ENCODE measurements at places on chromosomes 12 and 14.

DNA sequence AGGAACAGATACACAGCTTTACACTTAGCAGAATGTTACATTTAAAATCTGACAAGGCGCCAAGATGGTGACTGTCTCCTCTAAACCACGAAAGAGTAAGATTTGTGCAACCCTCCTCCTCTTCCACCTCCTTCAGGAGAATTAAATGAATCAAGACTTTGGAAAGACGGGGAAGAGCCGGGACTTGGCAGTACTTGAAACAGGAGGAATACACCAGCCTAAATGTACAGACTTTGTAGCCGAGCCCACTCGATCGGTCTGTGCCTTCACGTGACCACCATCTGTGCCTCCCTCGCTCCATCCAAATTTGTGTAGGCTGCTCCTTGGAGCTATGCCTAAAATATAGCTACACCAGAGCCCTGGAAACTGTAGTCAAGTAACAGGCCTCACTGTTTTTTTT lies 38.3 kb downstream of the SSPN start:
- peak; percentile 60 for DNase-seq

- no peak for DNase-seq
These were observed 39.2 kb upstream of the DYNC1H1 start for GRCh38 chr14:101925152-101925551.

GRCh38 chr14:75138492-75138891 lies 11.6 kb upstream of the NEK9 start:
- no peak for DNase-seq

GRCh38 chr14:59688224-59689170 lies 111.9 kb upstream of the CCDC175 start:
- no peak for DNase-seq

- no peak for DNase-seq
These were observed 45.4 kb upstream of the USP15 start for GRCh38 chr12:62214846-62215245.

DNA sequence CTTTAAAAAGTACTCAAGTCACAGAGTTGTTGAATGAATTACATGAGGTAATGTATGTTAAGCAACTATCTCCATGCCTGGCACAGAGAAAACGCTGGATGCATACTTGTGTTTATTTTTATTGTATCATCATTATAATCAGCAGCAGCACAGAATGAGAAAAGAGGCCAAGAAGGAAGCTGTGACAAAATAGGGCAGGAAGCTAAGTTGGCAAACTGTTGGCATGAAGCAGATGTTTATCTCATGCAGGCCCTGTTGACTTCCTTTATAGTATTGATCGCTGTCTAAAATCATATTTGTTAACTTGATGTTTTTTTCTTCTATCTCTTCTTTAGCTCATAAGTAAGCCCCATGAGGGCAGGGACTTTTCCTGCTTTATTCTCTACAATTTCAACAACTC lies 466.6 kb downstream of the TRHDE start:
- no peak for DNase-seq

DNA sequence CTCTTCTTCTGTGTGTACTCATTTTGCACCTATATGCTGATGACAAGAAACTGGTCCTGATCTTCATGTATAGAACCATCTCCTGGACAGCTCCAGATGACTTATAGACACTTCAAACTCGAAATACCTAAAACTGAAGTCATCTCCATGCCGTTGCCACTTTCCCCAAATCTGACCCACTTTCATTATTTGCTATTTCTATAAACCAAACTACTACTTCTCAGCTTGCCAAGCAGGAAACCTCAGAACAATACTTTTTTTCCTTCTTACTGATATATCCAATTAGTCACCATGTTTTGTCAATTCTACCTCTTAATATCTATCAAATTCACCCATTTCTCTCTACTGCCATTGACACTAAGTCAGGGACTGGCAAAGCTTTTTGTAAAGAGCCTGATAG lies 14.8 kb downstream of the SGPP1 start:
- DNase-seq, result no peak

DNA sequence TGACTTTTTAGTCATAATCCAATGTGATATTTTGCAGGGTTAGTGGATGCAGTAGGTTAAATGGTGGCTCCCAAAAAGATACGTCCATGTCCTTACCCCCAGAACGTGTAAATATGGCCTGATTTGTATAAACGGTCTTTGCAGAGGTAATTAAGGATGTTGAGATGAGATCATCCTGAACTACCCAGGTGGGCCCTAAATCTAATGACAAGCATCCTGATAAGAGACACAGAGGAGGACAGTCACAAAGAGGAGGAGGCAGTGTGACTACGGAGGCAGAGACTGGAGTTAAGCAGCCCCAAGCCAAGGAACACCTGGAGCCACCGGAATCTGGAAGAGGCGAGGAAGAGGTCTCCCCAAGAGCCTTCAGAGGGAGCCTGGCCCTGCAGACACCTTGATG lies 293.4 kb downstream of the ZFP36L1 start:
- no peak for DNase-seq

DNA sequence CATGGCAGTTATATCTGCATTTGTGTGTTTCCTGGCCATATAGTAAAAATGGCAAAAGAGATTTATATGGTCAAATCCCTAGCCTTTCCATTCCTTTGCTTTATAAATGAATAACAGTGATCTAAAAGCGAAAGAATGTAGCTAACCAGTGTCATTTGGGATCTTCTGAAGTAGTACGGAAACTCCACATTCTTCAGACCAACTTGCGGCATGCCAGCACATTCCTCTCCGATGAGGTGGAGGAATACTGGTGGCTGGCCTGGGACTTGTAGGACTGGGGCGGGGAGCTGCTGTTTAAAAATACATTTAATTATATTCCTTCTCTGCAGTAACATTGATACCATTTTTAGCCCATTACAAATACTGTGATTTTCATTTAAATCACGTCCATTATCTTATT lies 85.3 kb downstream of the SAMD4A start:
- peak; percentile 86 for DNase-seq

GRCh38 chr12:79006306-79006705 lies 141.7 kb downstream of the SYT1 start:
- no peak for DNase-seq

DNA sequence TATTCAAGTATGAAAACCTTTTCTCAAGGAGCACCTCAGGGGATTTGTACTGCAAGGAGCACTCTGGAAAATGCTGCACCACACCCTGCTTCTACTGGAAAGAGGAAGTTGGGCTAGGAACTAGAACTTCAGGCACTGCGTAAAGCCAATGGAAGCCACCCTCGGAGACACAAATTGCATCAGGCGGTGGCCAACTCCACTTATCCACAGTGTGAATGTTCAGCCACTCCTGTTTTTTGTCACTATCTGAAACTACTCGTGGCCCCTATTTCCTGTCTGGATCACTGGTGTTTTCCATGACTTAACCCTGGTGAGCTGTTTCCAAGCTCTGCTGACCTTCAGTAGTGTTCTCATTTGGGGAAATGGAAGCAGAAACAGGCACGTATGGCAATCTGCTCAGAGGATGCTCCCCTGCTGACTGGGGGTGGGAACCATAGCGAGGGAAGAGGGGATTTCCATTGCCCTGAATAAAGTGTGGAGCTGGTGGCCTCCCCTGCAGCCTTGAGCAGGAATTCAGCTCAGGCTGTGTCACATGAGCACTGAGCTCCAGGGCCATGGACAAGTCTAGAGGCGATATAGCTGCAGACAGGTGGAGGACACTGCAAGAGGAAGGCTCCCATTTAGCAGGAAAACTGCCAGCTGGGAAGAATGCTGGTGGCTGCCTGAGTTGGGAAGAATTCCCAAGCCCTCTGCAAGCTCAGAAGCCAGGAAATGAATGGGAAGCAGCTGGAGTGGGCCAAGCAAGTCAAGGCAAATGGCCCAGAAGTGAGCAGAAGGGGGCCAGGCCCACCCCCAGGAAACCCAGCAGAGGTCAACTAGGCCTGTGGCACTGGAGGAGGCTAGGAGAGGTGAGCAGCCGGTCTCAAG lies 50.5 kb upstream of the RAP1B start:
- DNase-seq, result no peak

- peak; percentile 51 for DNase-seq
These were observed 2.1 kb downstream of the WNK1 start for GRCh38 chr12:754473-754820.

DNA sequence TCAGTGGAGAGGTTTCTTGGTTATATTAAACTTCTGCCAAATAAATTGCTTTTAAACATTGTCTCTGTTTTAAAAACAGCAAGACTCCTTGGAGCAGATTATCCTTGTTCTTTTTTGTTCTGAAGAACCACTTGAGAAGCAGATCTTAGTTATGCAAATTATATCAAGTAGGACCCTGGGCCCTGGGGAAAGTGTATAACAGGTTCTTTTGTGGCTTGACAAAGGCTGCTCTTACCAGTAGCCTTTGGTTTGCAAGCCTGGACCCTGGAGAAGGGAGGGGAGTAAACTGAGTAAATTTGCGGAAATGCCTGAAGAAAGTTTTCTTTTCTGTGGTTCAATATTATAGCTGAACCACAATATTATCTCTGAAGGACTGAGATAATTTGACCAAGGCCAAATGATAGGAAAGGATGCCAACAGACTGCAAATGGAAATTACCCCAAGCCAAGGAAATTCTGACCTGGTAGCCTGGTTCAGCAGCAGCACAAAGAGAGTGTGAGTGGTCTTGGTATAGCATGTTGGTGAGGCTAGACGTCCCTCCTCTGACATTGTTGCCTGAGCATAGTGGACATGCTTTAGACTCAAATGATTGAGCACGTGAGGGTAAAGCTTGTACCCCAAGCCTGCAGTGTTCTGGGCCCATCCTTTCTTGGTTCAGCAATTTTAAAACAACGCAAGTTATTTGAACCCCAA lies 30.4 kb upstream of the SIX1 start:
- DNase-seq, result no peak

- peak; percentile 37 for DNase-seq
These were observed 2.6 kb downstream of the NKX2-1 start for GRCh38 chr14:36517242-36518030.

DNA sequence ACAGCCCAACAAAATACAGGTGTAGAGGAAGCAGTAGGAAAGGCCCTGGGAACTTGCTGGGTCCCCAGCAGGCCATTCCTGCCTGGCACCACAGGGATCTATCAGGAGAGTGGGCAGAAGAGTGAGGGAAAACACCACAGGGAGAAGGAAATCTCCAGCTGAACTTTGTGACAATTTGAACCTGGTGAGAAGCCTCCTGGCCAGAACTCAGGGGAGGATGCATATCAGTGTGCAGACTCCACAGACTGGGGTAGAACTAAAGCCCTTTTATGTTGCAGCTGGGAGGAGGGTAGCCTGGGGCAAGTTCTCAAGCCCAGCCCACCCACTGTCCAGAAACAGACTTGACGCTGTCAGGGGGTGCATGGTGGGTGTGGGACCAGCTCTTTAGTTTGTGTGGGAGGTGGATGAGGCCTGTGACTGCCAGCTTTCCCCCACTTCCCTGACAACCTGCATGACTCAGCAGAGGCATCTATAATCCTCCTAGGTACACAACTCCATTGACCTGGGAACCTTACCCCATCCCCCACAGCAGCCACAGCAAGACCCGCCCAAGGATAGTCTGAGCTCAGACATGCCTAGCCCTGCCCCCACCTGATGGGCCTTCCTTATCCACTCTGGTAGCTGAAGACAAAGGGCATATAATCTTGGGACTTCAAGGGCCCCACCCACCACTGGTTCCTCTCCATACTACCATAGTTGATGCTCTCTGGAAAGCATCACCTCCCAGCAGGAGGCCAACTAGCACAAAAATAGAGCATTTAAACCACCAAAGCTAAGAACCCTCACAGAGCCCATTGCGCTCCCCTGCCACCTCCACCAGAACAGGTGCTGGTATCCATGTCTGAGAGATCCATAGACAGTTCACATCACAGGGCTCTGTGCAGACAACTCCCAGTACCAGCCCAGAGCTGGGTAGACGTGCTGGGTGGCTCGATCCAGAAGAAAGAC lies 28.9 kb downstream of the PNN start:
- no peak for DNase-seq

GRCh38 chr14:51880835-51881580 lies 20.6 kb downstream of the GNG2 start:
- no peak for DNase-seq

GRCh38 chr12:96208346-96208745 lies 14.2 kb downstream of the ELK3 start:
- no peak for DNase-seq

DNA sequence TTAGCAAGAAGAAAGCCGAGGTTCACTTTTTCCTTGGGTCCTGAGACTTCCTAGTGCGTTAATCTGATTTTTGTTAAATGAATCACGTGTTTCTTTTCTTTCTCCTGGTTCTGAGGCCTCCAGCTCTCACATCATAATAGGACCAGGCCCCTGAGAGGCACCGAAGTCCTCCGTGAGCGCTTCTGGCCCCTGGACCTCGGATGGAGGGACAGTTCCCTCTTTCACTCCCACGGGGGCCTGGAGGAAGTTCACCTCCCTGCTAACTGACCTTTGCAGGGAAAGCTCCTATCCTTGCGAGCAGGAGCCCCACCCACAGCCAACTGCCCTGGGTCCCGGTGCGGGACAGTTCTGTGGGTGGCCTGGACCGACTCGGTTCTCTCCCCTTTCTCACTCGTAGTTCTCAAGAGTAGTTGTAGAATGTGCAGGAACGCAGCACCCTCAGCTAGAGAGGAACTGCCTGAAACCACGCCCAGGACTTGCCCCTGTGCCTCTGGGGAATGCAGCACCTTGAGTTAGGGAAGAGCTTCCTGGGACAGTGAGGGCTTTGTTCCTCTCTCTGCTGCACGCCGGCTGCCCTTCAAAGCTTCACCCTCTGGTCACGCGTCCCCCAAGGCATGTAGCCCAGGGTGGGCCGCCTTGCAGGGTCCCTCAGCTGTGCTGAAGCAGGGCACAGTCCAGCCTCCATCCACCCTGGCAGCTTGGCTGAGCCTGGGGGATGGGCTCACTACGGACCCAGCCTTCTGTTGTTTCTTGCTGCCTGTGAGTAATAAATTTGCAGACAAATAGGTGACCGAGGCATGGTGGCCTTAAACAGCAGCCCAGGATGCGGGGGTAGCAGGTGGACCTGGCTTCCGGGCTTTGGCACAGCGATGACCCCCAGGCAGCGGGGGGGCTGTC lies 264.6 kb downstream of the ADGRD1 start:
- DNase-seq, result peak; percentile 51

DNA sequence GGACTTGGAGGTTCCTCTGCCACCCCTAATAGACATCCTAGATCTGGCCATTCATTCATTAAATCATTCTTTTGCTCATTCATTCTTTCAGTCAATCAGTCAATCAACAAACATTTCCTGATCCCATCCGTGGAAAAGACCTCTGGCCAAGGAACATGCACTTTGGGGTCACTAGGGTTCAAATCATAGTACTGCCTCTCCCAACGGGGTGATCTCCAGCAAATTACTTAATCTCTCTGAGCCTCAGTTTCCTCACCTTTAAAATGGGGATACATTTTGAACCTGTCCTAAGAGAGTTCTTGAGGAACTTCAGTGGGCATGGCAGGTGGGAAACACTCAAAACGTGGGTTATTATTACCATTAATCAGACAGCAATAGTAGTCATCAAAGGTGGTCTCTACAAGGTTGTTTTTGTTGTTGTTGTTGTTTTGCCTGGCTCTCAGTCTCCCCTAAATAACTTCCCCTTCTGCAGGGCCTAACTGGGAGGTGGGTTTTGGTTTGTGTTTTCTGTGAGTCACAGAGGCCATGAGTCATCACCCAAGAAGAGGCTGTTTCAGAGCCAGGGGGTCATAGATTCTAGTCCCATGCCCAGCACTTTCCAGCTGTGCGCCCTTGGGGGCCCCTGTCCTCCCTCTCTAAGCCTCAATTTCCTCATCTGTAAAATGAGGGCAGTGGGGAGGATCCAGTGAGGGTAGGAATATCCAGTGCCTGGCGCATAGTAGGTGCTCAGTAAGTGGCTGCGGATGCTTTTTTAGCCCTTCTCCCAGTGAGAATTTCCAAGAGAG lies 16.9 kb upstream of the FAM222A start:
- no peak for DNase-seq

All from eye (tissue), 1 donor.